ENCODE measurements at places on chromosomes 7 and 10.

GRCh38 chr7:123539871-123540270 lies 5.5 kb upstream of the IQUB start:
- no peaks in the 10 kb centered on the region for H3K27me3 ChIP-seq
- H3K4me3 ChIP-seq = no peak overlapping the region
- H3K36me3 ChIP-seq = peaks cover 4% of the 10 kb centered on the region
- DNase-seq = no peak
- H3K27ac ChIP-seq = no peak overlapping the region
- peaks cover 5% of the 10 kb centered on the region for H3K4me1 ChIP-seq

- DNase-seq = no peak
- H3K27ac ChIP-seq = peak overlapping the region; percentile 92
- no peaks in the 10 kb centered on the region for H3K27me3 ChIP-seq
- no peaks in the 10 kb centered on the region for H3K36me3 ChIP-seq
Measured at GRCh38 chr10:119725517-119725827, 378 bp upstream of the INPP5F start.

GRCh38 chr7:105188201-105188600 lies 174.2 kb downstream of the KMT2E start:
- H3K36me3 ChIP-seq = no peaks in the 10 kb centered on the region
- H3K4me1 ChIP-seq = peaks cover 6% of the 10 kb centered on the region
- no peak overlapping the region for H3K27ac ChIP-seq
- H3K27me3 ChIP-seq = no peaks in the 10 kb centered on the region
- DNase-seq = no peak
- H3K4me3 ChIP-seq = no peak overlapping the region

- H3K36me3 ChIP-seq = no peaks in the 10 kb centered on the region
- H3K27me3 ChIP-seq = no peaks in the 10 kb centered on the region
- no peak overlapping the region for H3K4me3 ChIP-seq
- H3K4me1 ChIP-seq = peaks cover 35% of the 10 kb centered on the region
- no peak overlapping the region for H3K27ac ChIP-seq
Measured at GRCh38 chr7:10919923-10920322, 53.7 kb upstream of the PHF14 start.

- no peak overlapping the region for H3K4me3 ChIP-seq
- no peaks in the 10 kb centered on the region for H3K4me1 ChIP-seq
- no peaks in the 10 kb centered on the region for H3K27me3 ChIP-seq
- no peak for DNase-seq
Measured at GRCh38 chr10:77798940-77799339, 127.6 kb downstream of the DLG5 start.

DNA sequence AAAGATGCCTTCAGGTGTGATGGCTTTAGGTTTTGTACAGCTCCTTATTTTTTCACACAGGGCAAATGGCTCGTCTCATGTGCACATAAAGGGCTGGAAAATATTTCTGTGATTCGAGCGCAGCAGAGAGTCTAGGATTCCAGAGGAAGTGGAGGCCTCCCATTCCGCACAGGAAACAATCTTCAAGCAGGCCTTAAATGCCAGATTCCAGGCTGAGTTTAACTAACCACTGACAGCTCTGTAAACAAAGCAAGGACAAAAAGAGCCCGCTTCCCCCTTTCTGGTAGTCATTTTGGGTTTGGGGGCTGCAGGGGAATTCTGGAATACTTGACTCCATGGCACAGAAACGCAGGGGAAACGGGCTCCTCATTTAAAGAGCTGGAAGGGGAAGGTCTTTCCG lies 87.2 kb downstream of the CALD1 start:
- peak overlapping the region; percentile 32 for H3K4me3 ChIP-seq
- peaks cover 31% of the 10 kb centered on the region for H3K4me1 ChIP-seq
- H3K36me3 ChIP-seq = peaks cover 25% of the 10 kb centered on the region
- H3K27ac ChIP-seq = peak overlapping the region; percentile 93
- no peaks in the 10 kb centered on the region for H3K27me3 ChIP-seq

DNA sequence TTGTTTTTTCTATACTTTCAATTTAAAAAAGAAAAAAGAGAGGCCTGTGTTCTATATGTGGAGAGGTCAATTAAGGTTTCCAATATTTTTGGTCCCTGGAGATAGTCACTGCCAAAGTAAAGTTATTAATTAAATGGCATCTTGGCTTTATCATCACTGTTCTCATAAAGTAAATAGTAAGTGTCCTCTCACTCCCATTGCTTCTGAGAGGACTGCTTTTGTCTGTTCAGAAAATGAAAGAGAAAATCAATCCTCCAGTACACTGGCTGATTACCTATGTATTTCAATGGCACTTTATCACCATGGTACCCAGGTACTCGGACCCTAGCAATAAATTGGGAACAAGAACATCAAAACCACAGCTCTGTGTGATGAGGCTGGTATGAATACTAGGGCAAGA lies 94.0 kb downstream of the RNLS start:
- peaks cover 34% of the 10 kb centered on the region for H3K4me1 ChIP-seq
- H3K36me3 ChIP-seq = peaks cover 3% of the 10 kb centered on the region
- H3K4me3 ChIP-seq = no peak overlapping the region

DNA sequence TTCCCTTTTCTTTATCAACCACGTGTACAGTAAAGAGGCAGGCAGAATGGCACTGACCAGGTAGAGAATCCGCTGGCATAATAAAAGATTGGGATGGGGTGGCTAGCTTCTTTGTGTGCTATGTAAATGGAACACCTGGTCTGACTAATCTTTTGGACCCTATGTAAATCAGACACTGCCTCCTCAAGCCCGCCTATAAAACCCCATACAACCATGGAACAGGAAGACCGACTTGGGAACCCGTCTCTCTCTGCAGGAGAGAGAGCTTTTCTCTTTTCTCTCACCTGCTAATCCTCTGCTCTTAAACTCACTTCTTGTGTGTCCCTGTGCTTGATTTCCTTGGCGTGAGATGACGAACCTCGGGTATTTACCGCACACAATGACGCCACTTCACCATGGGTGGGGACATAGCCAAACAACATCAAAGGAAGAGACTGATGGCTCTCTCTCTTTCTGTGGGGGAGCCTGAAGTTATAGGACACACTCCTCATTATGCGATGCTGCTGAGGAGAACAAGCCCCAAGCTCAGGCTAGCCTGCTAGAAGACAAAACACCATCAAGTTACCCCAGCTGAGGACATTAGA lies 94.2 kb downstream of the ARL5B start:
- peaks cover 9% of the 10 kb centered on the region for H3K27me3 ChIP-seq
- no peaks in the 10 kb centered on the region for H3K4me1 ChIP-seq
- H3K36me3 ChIP-seq = no peaks in the 10 kb centered on the region
- no peak overlapping the region for H3K4me3 ChIP-seq

- H3K27me3 ChIP-seq = peaks cover 30% of the 10 kb centered on the region
- no peak for DNase-seq
- H3K4me1 ChIP-seq = no peaks in the 10 kb centered on the region
- H3K36me3 ChIP-seq = no peaks in the 10 kb centered on the region
- no peak overlapping the region for H3K4me3 ChIP-seq
- H3K27ac ChIP-seq = no peak overlapping the region
Measured at GRCh38 chr10:132096223-132096622, 30.5 kb downstream of the JAKMIP3 start.

DNA sequence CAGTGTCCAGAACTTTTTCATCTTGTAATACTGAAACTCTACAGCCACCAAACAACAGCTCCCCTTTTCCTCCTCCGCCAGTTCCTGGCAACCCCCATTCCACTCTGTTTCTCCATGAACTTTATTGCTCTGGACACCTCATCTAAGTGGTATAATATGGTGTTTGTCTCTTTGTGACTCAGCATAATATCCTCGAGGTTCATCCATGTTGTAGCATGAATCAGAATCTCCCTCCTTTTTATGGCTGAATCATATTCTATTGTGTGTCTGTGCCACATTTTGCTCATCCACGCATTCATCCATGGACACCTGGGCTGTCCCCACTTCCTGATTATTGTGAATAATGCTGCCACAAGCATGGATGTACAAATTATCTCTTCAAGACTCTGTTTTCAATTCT lies 124.4 kb upstream of the FGFR2 start:
- no peak for DNase-seq
- no peaks in the 10 kb centered on the region for H3K4me1 ChIP-seq
- no peak overlapping the region for H3K27ac ChIP-seq
- no peaks in the 10 kb centered on the region for H3K27me3 ChIP-seq

DNA sequence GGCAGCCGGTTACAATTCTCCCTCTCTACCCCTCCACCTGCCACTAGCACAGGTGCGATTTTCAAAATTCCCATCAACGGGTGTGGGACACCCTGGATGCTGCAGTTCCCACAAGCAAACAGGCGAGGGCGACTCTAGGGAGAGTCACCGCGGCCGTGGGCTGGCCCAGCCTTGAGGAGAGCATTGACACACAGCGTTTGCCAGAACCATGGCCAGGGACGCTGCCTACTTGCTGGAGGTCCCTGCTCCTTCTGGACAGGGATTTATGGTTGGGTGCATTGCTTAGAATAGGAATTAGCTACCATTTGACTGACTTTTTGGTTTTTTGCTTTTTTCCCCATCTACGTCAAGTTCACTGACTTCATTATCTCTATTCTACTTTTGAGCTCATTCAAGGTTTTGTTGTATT lies 19.0 kb upstream of the CLDN4 start:
- DNase-seq = no peak
- peaks cover 2% of the 10 kb centered on the region for H3K36me3 ChIP-seq
- peaks cover 3% of the 10 kb centered on the region for H3K4me1 ChIP-seq
- H3K27ac ChIP-seq = no peak overlapping the region
- no peak overlapping the region for H3K4me3 ChIP-seq
- no peaks in the 10 kb centered on the region for H3K27me3 ChIP-seq

DNA sequence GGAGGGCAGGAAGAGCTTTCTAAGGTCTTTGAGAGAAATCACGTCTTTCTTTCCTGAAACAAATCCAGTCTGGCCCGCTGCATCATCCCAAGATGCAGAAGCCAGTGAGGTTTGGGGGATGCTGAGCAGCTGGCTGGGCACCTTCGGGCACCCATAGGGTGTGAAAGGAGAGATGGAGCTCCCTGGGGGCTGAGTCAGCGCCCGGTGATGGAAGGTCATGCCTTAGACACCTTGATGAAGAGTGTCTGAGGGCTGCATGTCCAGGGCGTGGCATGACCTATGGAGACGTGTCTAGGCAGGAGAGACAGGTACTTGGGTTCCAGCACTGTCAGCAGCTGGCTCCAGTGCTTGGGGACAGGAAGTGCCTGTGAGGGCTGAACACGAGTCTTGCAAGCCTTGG lies 88.3 kb downstream of the GOLGA7B start:
- H3K27me3 ChIP-seq = peaks cover 67% of the 10 kb centered on the region
- no peak overlapping the region for H3K4me3 ChIP-seq
- H3K27ac ChIP-seq = no peak overlapping the region
- no peak for DNase-seq

- H3K4me1 ChIP-seq = peaks cover 41% of the 10 kb centered on the region
- H3K27ac ChIP-seq = no peak overlapping the region
- no peaks in the 10 kb centered on the region for H3K27me3 ChIP-seq
- H3K4me3 ChIP-seq = no peak overlapping the region
- no peaks in the 10 kb centered on the region for H3K36me3 ChIP-seq
Measured at GRCh38 chr10:110863956-110864355, 7.8 kb upstream of the PDCD4 start.

DNA sequence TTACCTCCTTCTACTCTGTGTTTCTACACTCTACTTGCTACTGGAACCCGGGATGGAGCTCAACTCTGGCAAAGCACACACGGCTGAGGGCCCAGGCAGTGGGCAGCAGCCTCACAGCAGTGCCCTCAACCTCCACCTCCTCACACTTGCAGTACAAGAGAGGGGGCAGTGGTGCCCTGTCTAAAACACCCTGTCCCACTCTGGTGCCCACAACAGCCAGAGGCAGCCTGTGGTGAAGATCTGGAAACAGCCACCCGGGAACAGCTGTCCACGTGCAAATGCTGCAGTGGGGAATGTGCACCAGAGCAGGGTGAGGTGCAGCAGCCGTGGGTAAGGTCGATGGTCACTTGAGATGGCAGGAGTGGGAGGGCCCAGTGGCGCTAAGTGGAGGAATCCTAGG lies 13.7 kb downstream of the MAT1A start:
- no peaks in the 10 kb centered on the region for H3K27me3 ChIP-seq
- H3K4me1 ChIP-seq = no peaks in the 10 kb centered on the region
- no peak overlapping the region for H3K27ac ChIP-seq
- no peak overlapping the region for H3K4me3 ChIP-seq
- DNase-seq = no peak

DNA sequence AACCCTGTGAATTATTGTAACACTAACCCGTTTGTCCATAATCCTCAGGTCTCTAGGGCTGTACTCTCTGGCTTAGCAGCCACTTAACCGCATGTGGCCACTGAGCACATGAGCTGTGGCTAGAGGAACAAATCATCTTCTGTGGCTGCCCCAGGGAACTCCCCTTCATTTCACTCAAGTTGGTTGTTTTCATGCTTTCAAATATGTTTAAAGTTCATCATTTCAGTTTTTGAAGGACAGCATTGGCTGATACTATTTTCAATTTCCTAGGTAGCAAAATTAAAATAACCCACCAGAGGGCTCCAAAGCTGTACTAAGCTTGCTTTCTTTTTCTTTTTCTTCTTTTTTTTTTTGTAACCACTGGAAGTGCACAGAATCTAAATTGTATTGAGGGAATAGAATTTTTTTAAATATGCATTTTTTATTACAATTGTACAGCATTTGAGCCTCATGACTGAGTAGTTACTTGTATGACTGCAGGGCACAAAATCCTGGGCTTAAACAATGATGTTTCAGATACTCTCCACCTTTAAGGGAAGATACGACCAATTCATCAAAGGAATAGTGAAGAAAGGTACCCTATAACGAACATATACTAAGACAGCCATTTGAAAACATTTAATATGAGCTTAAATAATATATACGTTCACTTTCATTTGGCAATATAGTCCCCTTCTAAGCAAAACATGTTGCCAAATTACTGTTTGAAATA lies 38.6 kb downstream of the MRC1 start:
- H3K4me3 ChIP-seq = no peak overlapping the region
- H3K4me1 ChIP-seq = peaks cover 5% of the 10 kb centered on the region
- H3K36me3 ChIP-seq = no peaks in the 10 kb centered on the region
- H3K27ac ChIP-seq = no peak overlapping the region
- no peaks in the 10 kb centered on the region for H3K27me3 ChIP-seq

DNA sequence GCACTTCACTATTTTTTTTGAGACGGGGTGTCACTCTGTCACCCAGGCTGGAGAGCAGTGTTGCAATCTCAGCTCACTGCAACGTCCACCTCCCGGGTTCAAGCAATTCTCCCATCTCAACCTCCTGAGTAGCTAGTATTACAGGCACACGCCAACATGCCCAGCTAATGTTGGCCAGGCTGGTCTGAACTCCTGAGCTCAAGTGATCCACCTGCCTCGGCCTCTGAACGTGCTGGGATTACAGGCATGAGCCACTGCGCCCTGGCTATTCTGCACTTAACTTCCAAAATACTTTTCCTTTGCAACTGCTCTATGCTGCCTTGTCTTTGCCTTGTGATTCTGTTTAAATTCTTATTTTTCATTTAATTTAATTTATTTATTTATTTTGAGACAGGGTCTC lies 67.0 kb upstream of the ZNF479 start:
- DNase-seq = no peak
- H3K4me3 ChIP-seq = no peak overlapping the region
- no peaks in the 10 kb centered on the region for H3K27me3 ChIP-seq
- no peak overlapping the region for H3K27ac ChIP-seq
- H3K4me1 ChIP-seq = no peaks in the 10 kb centered on the region
- H3K36me3 ChIP-seq = no peaks in the 10 kb centered on the region

Measured in mesothelial cell of epicardium (in vitro differentiated cells).